LoVo (cell line): ENCODE measurements at places on chromosomes 2 and 18.

GRCh38 chr2:74576211-74576862 lies 21.8 kb downstream of the DOK1 start:
- no peak for DNase-seq

- DNase-seq: no peak
Observed at GRCh38 chr2:238345297-238345968, 25.1 kb downstream of the TRAF3IP1 start.

GRCh38 chr18:52531836-52532235 lies 191.8 kb downstream of the DCC start:
- DNase-seq: no peak

DNA sequence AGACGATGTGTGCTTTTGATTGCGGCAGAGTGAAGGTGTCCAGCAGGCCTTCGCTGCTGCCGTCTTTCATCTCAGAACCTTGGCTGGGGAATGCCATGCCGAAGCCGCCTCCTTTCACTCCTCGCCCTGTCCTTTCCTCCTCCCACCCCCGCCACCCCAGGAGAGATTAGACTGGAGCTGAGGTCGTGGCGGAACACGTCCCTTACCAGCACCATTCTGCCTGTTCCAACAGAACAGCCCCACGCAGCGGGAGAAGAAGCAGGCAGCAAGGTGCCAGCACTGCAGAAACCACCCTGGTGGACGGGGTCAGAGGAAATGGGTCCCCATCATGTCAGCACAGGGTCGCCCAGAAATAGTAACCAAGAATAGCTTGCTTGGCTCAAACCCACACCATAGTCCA lies 24.8 kb upstream of the RBM44 start:
- DNase-seq: no peak

- peak; percentile 78 for DNase-seq
Observed at GRCh38 chr18:32383050-32383819, 87.4 kb downstream of the GAREM1 start.

- DNase-seq: no peak
Observed at GRCh38 chr2:170155022-170155722, 22.8 kb upstream of the MYO3B start.

GRCh38 chr2:26043109-26043508 lies 9.2 kb downstream of the RAB10 start:
- no peak for DNase-seq

DNA sequence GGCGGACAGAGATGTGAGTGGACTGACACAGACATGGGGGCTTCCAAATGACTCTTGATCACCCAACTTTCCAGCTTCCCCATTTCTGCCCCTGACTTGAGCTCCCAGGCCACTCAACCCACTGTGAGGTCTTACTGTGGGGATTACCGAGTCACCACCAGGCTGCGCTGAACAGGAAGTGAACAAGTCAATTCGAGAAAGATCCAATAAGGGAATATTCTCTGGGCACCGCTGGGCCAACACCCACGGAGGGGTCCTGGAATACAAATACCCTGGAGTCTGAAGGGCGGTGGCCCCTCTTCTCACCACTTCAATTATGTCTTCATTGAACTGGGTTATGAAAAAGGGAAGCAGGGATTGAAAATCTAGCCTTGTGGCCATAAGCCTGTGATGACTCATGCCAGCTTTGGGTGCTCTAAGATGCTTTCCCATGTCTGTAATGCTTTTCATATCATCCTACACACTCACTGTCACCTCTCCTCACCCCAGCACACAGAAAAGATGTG lies 37.7 kb downstream of the BCL11A start:
- no peak for DNase-seq

GRCh38 chr2:36538335-36538734 lies 59.6 kb downstream of the FEZ2 start:
- DNase-seq: no peak

GRCh38 chr2:14722904-14723570 lies 90.5 kb downstream of the LRATD1 start:
- no peak for DNase-seq
